ENCODE measurements at places on chromosomes 4 and X.

DNA sequence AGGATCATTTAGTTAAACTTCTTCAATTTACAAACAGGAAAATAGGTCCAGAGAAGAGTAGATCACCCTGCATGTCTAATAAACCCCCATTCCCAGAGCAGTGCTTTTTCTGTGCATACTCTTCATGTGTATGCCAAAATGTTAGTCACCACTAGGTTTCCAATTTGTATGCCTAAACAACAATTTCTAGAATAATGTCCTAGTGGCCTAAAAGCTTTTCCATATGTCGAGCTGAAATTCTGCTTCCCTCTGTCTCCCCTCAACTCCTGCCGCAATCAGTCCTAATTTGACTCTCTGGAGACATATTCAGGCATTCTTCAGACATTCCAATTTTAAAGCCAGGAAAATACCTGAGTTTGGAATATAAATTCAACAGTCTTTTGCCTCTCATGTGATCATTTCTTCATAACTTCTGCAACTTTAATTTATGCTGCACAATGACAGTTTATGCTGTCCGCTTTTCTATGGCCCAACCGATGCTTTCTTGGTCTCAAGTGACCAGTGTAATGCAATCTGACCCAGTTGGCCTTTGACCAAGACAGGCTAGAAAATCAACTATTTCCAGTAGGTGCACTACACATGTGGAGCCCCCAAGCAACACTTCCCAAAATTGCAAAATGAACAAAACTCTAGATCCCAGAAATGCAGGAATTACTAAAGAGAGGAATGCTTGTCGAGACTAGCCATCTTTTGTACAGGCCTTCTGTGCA lies 122.9 kb upstream of the FMR1 start:
- DNase-seq = no peak

DNA sequence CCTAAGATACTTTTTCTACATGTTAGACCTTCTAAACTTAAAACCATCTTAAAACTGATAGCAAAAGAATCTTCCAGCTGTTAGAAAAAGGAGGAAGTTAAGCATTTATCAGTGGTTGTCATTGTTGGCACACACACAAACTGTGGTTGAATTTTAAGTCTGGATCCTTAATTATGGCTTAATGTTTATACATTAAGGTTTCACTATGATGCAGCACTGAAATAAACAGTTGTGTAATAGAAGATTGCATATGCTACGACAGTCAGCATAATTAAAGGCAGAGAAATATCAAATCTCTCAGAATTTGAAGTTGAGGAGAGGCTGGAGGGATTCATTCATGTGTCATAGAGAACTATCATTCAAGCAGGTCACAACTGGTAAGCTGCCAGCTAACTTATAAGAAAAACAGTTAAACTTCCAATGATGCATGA lies 32.3 kb downstream of the ADGRA3 start:
- DNase-seq = no peak

GRCh38 chrX:80808881-80809411 lies 731 bp downstream of the BRWD3 start:
- no peak for DNase-seq

GRCh38 chr4:112083587-112084347 lies 61.5 kb upstream of the FAM241A start:
- DNase-seq = no peak

DNA sequence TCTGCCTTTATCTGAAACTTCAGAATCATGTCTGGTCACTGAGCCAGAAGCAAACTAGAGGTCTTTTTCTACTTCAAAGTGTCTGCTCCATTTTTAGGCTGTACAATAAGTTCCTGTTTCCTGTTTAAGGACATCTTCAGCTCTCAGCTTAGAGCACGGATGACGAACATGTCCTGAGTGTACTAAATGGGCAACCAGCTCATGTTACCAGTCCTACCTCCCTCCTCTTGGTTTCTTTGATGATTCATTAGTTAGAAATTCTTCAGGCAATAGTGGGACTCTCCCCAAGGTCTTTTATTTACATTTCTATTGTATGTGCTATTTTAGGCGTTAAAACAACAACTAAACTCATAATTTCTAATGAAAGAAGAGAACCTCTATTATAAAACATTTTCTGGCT lies 58.0 kb downstream of the ENPEP start:
- no peak for DNase-seq

DNA sequence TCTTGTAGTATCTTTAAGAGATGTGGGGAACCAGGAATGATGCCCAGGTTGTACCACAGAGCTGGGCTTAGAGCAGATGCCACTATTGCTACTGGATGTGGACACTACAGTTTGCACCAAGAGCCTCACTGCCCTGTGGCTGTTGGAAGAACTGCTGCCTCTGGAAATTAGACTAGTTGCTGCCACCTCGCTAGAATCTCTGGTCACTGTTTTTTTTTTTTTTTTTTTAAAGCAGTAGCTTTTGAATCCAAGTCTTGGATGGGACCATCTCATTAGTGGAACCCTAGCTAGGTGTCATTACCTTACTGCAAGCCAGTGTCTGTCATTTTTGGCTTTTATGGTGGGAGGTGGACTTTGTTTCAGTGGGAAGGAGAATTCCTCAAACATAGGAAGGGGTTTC lies 105.5 kb downstream of the ARHGAP10 start:
- DNase-seq = no peak

DNA sequence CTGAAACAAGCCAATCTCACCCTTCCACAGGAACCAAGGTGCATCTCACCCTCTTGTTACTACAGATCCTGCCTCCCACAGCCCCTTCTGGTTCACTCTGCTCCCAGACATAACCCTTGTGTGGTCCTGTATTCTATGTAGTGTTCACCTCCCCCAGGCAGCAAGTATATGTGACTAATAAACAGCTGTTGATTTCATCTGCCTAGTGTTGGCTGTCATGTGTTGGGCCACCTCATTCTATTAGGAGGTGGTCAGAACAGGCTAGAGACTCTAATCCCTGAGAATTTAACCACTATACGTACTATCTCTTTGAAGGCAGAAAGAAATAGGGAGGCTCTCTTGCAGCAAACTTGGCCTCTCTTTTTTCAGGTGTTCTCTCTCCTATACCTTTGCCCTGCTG lies 134.3 kb upstream of the RPL34 start:
- no peak for DNase-seq

GRCh38 chr4:17562157-17562556 lies 14.8 kb upstream of the LAP3 start:
- DNase-seq = no peak

GRCh38 chr4:23720556-23720955 lies 169.3 kb downstream of the PPARGC1A start:
- DNase-seq = no peak
